ENCODE measurements at places on chromosomes 11 and 22. TPM values are rescaled to one million over a fixed set of nuclear protein-coding genes. Genes with fewer than 3 reads are reported as not detected.

The MEI1 gene
- 0.73 TPM for total RNA-seq

The DEUP1 gene
- not detected for total RNA-seq

The RASGRP2 gene
- total RNA-seq: 0.50 TPM

The FOLR3 gene
- 1.3 TPM for total RNA-seq

The KCNJ1 gene
- under 0.01 TPM for total RNA-seq

The ZNF214 gene
- 9.9 TPM for total RNA-seq

The MRPL40 gene
- 37.2 TPM for total RNA-seq

The CABP4 gene
- total RNA-seq: not detected

The NLRP10 gene
- 0.99 TPM for total RNA-seq

The TRIM49D1 gene
- not detected for total RNA-seq

The SCN3B gene
- total RNA-seq: under 0.01 TPM

The MFRP gene
- under 0.01 TPM for total RNA-seq

Measured in smooth muscle cell of trachea (primary cell).